ENCODE measurements at places on chromosomes 3 and 15.

- peak; percentile 31 for DNase-seq
These were observed 3.4 kb downstream of the PARP9 start for GRCh38 chr3:122560680-122561079.

GRCh38 chr3:158405507-158405906 is 165.5 kb upstream of the MLF1 start:
- DNase-seq: no peak

DNA sequence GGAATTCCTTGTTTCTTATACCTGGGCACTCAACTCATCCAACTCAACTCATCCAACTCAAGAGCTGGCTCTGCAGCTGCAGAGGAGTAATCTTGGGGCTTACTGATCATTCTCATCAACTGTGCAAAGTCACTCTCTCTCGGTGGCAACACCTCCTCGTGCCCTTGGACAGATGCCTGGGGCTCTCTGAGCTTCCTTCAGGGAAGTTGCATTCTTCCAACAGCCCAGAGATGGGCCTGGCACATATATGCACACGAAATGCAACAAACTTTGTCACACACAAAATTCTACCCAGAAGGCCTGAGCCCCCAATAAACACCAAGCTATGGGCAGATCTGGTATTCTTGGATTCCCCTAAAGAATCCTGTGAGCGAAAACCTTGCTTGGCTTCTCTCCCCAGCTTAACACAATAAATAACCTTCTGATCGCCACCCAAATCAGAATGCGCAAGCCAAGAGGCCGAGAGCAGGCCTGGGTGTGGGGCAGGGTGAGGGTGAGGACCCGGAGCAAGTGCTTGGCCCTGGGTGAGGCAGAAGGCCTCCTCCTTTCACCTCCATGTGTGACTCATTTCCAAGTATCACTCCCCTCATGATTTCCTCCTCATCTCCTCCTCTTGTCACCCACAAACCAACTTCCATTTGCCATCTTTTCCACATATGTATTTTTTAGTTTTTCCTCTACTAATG is 15.4 kb downstream of the TGM5 start:
- DNase-seq: no peak

DNA sequence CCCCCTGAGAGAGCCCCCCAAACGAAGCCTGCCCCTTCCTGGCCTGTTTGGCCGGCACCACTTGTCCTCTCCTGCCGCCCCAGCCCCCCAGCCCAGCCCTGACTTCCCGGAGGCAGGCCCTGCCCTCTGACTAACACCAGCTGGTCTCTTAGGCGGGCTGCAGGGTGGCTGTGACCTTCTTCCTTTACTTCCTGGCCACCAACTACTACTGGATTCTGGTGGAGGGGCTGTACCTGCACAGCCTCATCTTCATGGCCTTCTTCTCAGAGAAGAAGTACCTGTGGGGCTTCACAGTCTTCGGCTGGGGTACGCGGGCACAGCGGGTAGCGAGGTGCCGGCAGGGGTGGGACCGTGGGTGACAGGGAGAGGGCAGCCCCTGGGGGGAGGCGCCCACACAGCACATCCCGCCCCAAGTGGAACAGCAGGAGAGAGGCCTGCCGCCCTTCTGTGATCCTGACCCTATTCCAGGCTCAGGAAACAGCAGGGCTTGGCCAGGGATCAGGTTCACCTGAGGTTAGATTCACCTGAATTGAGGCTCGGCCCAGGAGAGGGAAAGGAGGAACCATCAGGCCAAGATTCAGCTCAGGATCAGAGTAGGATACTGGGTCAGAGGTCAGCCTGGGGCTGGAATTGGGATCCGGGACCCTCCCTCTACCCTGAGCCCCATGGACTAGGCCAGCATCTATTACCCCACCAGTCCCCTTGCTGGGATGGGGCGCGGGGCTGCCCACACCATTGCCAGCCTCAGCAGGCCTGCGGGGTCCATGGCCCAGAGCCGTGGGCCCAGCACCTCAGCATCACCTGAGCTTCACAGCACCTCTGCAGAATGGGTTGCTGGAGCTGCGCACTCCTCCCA is 21.9 kb downstream of the PTH1R start:
- no peak for DNase-seq

- no peak for DNase-seq
These were observed 847.7 kb downstream of the EPHA3 start for GRCh38 chr3:89955156-89955555.

- no peak for DNase-seq
These were observed 122.0 kb upstream of the SOX14 start for GRCh38 chr3:137641879-137642704.

GRCh38 chr15:90165659-90166489 is 35.3 kb upstream of the SEMA4B start:
- no peak for DNase-seq

DNA sequence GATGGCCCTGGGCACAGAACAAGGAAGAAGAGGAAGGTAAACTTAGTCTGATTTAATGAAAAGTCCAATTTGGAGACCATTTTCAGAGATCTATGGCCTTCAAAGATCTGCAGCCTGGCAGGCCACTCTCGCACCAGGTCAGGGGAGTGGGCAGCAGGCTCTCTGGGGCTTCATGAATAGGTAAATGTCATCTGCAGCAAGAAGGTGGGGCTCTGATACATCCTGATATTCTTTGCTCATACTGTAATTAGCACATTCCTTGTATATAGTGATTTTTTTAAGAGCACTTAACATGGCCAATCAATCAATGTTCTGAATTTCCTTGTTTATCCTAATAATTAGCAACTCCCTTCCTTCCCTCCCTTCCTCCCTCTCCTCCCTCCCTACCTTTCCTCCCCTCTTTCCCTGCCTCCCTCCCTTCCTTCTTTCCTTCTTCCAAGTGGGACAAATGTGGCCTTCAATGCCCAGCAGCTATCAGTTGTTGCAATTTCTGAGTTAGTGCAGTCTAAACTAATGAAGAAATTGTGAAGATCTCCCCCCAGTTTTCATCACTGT is 86.0 kb upstream of the LIMD1 start:
- DNase-seq: no peak

- DNase-seq: no peak
These were observed 210.8 kb downstream of the CGGBP1 start for GRCh38 chr3:87848003-87848402.

GRCh38 chr15:79673416-79674123 is 223.2 kb downstream of the MTHFS start:
- no peak for DNase-seq

DNA sequence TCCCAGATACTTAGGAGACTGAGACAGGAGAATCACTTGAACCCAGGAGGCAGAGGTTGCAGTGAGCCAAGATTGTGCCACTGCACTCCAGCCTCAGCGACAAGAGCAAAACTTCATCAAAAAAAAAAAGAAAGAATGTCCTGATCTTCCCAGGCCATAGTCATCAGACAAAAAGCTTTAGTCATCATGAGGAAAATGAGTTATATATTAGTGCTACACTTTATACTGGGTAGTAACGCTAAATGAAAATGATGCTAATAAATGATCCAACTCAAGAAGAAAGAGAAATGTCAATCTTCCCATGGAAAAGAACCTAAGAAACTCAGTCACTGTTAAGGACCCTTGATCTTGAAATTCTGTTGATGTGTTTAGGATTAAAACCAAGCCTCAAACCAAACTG is 26.3 kb upstream of the TRIM59 start:
- no peak for DNase-seq

DNA sequence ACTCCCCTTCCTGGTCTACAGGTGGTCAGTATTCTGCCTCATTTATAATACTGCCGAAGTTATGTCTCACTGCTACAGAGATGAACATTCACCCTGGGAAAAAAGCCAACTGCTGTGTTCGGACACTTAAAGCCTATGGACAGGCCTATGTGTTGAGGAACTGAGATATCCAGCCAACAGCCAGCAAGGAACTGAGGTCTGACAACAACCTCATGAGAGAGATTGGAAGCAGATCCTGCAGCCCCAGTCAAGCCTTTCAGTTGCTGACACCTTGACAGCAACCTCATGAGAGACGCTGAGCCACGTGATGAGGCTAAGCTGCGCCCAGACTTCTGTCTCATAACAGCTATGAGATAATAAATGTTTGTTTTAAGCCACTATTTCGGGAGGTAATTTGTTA is 18.2 kb upstream of the FHIT start:
- DNase-seq: no peak

- DNase-seq: no peak
These were observed 45.9 kb downstream of the SUMF1 start for GRCh38 chr3:4421121-4421520.

GRCh38 chr3:10396931-10397330 is 76.0 kb upstream of the SEC13 start:
- DNase-seq: no peak

GRCh38 chr3:138078901-138079344 is 36.5 kb downstream of the DZIP1L start:
- DNase-seq: no peak

- DNase-seq: no peak
These were observed 21.6 kb upstream of the CNBP start for GRCh38 chr3:129205109-129205832.

GRCh38 chr3:72887705-72888545 is at the start of gene GXYLT2:
Gene GXYLT2, plus strand, starts transcription at chr3:72888046. Its CDS starts 188 bp downstream, at chr3:72888234.
- no peak for DNase-seq

Data from activated CD4-positive, CD25-positive, alpha-beta regulatory T cell treated with anti-CD3 and anti-CD28 coated beads, Interleukin-2, amount 50 U/mL, for 16 hours (primary cell).